Left ventricle myocardium inferior (tissue), 1 donor: ENCODE measurements at places on chromosomes 1 and 21.

- no peak for DNase-seq
Measured at GRCh38 chr1:207972337-207972736, 61.4 kb upstream of the CD34 start.

DNA sequence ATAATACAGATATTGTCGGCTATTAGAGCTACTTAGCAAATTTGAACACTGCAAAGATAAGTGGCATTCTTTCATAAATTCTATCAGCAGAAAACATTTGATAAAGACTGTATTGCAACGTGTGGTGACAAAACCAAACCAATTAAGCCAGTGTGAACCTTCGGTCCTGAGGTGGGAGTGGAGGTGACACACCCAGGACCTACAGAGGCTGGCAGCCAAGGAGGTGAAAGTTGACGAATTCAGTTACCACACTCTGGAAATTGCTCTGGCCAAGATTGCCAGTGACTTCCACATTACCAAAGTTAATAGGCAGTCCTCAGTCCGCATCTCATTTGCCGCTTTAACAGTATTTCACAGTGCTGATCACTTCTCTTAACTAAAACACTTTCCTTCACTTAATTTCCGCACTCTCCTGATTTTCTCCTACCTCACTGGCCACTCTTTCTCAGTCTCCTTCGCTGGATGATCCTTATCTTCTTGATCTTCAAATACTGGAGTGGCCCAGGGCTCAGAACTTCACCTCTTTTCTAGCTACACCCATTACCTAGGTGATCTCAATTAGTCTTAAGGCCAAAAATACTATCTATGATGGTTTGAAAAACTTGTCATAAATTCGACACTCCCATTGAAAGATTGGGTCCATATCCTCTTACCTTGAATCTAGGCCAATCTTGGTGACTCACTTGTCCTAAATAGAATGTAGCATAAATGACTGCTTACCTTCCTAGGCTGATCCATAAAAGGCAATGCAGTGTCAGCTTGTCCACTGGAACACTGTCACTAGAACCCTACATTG lies 5.1 kb upstream of the CDC42BPA start:
- DNase-seq = no peak

DNA sequence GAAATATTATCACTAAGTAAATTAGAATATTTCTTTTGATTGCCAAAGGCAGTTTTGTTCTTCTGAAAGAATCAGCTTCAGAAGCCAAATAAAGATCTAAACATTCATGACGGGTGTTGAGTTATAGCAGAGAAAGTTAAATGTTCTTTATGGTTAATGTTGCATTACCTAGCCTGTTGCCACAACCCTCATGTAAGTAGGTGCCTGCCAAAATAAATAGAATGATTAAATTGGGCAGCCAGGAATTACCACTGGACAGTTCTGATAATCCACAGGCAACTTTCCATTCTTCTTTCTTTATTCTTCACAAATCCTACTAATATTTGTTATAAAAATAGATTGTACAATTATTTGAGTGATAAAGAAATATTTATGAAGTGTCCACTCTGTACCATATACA lies 217.9 kb upstream of the NRIP1 start:
- DNase-seq = no peak

DNA sequence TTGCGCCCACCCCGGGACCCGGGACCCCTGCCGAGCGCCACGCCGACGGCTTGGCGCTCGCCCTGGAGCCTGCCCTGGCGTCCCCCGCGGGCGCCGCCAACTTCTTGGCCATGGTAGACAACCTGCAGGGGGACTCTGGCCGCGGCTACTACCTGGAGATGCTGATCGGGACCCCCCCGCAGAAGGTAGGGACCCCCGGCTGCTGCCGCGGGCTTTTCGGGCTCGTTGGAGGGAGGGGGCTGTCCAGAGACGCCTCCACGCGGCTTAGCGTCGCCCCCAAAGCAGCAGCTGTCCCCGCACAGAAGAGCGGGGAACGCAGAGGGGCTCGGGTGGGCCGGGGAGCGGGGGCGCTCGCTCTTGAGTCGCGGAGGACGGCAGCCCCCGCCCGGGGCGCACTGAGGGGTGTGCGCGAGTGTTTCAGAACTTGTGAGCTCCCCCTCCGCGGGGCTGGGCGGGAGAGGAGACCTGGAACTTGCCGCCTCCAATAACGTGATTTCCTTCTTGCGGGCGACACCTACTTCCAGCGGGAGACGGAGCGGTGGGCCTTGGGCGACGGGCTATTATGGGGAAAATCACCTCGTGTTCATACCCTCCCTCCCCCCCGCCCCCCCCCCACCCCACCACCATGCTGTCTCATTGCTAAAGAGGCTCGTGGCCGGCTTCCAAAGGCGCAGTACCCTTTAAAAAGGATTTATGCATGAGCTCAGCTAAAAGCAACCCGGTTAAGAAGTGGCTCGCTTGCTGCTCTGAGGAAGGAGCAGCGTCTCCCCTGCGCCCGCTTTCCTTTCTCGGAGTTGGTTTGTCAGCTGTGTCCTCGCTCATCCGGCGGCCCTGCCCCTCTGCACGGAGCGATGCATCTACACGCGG lies 664 bp downstream of the BACE2 start:
- DNase-seq = peak; percentile 42

GRCh38 chr1:192986110-192986747 lies 72.9 kb downstream of the UCHL5 start:
- DNase-seq = no peak

DNA sequence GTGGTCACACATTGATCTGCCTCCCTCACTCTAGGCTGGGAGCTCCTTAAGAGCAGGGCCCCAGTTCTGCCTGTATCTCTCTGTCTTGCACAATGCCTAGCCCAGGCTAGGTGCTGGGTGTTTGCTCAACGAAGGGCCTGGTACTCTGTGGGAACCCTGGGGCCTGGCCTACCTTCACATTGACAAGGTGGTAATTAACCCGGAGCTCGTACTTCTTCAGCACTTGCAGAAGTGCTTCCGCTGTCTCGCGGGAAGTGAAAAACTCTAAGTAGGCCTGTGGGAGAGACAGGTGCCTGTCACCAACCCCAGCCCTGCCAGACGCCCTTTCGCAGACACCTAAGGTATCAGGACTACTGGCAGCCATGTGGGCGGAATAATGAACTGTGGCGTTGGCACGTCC lies 13.7 kb downstream of the MTHFR start:
- DNase-seq = peak; percentile 69

DNA sequence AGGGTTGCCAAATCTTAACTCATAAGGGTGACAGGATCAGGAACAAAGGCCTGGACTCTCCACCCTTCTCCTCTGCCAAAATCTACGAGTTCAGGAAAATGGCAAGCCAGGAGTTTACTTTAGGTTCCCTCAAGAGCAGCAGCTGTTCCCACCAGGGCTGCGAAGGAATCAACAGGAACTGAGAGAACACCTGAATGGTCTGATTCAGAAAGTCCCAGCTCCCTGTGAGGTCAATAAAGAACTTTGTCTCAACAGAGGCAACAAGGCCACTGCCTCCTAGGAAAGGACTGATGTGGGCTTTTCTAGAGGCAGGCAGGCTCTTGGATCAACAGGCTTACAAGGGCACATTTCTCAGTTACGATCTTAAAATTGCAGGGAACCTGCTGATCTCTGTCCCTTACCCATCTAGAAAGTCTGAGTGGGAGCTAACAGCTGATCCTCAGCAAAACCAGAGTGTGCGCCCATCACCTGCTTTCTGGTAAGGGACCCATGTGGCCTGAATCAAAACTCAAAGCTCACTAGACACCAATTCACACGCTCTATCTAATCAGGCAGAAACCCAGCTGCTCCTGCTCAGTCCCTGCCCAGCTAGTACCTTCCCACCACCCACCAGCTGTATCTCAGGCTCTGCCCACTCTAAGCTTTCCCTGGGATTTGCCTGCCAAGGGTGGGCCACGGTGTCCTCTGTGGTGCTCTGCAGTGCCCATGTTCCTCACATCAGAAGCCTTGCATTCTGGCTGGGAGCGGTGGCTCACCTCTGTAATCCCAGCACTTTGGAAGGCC lies 83.1 kb downstream of the CAPZB start:
- DNase-seq = no peak

- DNase-seq = no peak
Measured at GRCh38 chr1:41499591-41499990, 15.1 kb upstream of the EDN2 start.

DNA sequence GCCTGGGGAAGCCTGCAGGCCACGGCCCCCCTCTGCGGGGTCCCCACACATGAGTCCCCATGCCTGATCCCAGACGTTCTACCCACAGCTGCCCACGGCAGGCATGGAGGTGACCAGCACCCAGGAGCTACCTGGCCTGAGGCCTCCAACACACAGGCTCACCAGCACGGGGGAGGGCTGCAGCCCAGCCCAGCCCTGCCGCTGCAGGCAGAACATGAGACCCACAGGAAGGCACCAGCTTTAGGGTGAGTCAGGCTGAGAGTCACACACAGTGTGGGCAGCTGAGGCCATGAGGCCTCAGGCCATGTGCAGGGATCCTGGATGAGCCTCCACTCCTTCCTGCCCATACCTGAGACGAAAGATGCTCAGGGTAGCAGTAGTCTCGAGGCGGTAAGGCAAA lies 121.1 kb downstream of the PSMG1 start:
- DNase-seq = no peak

DNA sequence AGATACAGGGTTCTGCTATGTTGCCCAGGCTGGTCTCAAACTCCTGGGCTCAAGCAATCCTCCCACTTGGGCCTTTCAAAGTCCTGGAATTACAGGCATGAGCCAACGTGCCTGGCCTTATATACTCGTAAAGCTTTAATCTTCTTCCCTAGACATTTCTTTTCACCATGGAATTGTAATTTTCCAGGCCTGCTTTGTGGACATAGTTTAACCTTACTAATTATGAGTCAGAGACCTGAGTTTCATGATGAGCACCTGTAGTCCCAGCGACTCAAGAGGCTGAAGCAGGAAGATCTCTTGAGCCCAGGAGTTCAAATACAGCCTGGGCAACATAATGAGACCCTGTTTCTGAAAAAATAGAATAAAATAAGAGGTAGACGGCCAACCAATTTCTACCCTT lies 12.3 kb downstream of the PATJ start:
- no peak for DNase-seq

GRCh38 chr1:88731475-88732269 lies 47.6 kb downstream of the PKN2 start:
- DNase-seq = no peak

DNA sequence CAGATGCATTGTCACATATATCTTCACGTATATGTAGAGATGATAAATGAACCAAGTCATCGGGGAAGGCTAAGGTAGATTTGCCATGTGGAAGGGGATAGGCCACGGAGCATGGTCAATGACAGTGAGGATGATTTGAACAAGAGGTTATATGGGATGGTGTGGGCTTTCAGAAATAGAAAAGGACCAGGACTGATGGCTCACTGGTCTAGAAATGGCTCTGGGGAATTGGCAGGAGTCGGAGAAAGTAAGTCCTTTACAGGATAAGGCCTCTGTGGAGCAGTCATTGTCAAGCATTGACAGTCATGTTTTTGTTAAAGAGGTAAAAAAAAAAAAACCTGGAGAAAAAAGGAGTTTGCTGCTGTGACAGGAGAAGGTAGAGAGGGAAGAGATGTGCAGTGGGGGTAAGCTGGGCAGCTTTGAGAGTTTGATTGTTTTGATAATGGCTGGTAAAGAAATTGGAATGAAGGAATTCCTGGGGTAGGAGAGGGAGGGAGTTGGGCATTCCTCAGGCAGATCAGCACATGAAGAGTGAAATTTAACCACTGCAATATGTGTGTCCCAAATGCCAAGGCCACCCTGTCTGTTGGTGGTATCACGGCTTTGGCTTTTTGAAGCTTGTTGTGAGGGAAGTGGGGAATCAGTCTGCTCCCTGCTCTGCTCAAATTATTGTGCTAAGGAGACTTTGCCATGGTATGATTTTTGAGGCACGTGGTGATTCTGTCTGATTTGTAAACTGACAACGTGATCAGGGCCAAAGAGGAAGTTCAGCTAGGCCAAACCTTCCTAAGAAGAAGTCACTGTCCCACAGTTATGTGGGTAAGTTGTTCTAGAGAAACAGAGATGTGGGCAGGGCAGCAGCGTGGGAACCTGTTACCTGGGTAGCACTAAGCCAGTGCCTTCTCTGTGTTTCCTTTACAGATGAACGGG lies 26.0 kb downstream of the MACF1 start:
- no peak for DNase-seq

DNA sequence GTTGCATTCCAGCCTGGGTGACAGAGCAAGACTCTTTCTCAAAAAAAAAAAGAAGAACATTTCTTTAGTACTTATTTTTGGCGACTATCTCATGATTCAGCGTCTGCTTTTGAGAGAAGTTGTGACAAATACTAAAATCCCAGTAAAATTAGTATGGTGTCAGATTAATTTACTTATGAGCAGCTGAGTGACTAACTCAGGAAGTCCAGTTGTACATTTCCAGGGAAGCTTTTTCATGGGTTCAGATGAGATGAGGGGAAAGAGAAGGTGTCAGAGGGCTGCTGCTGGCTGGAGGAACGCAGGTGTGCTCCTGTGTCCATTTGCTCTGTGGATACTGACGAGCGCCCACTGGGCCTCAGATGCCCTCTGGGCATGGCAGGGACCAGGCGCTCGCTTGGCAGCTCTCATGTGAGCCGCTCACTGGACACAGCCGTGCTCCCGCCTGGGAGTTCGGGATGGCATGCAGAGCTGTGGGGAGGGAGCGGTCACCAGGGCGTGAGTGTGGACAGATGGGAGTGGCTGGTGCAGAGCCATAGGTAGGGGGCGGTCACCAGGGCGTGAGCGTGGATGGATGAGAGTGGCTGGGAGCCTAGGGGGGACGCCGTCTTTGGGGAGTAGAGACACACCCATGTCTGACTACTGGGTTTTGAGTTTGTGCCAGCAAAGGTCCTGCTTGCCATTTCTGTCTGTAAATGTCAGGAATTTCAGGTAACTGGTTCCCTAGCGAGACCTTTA lies 55.0 kb downstream of the ADARB1 start:
- peak; percentile 53 for DNase-seq

DNA sequence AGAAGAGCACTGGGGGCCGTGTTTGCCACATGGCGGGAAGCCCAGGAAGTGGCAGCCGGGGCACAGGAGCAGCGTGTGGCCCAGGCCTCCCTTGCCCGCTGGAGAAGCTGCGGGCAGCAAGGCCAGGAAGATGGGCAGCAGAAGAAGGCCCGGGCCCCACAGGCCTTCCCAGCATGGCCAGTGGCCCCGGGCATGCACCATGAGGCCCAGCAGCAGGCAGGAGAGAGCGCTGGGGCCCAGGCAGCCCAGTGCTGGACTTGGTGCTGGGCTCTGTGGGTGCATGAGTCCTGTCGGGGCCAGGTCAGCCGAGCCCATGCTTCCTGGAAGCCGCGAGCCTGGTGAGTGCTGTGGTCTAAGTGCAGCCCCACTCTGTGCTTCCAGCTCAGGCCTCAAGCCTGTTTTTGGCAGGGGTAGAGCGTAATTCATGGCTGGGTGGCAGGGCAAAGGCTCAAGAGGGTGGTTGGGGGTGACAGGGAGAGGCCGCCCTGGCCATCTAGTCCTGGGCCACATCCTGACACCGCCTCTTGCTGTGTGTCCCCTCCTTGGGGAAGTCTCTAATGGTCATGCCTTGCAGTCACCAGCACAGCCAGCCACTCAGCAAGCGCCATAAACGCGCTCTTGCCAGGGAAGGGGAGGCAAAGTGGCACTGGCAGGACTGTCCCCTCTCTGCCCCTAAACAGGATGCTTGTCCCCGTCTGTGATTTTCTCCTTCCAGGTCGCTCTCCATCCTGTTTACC lies 21.3 kb downstream of the MTHFR start:
- no peak for DNase-seq

GRCh38 chr21:42975886-42976608 lies 1.7 kb downstream of the PKNOX1 start:
- no peak for DNase-seq
